ENCODE measurements at places on chromosomes 3 and 15.

GRCh38 chr3:53843195-53844177 is 2.7 kb downstream of the CHDH start:
- no peak for DNase-seq

DNA sequence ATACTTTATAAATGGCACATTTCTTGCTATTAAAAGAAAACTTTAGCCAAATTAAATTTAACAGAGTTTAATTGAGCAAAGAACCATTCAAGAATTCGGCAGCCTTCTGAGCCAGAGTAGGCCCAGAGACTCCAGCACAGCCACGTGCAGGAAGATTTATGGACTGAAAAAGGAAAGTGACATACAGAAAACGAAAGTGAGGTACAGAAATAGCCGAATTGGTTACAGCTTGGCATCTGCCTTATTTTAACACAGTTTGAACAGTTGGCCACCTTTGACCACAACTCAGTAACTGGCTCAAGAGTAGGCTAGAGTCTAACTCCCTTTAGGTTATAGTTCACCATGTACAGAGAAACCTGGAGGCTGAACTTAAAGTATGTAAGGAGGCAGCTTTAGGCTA is 17.6 kb downstream of the CFAP44 start:
- DNase-seq, result no peak

- no peak for DNase-seq
Observed at GRCh38 chr3:66983101-66983500, 15.0 kb upstream of the KBTBD8 start.

- DNase-seq, result no peak
Observed at GRCh38 chr15:51186181-51186705, 91.5 kb upstream of the TNFAIP8L3 start.

GRCh38 chr3:14689247-14689980 is 14.5 kb downstream of the C3orf20 start:
- DNase-seq, result no peak

DNA sequence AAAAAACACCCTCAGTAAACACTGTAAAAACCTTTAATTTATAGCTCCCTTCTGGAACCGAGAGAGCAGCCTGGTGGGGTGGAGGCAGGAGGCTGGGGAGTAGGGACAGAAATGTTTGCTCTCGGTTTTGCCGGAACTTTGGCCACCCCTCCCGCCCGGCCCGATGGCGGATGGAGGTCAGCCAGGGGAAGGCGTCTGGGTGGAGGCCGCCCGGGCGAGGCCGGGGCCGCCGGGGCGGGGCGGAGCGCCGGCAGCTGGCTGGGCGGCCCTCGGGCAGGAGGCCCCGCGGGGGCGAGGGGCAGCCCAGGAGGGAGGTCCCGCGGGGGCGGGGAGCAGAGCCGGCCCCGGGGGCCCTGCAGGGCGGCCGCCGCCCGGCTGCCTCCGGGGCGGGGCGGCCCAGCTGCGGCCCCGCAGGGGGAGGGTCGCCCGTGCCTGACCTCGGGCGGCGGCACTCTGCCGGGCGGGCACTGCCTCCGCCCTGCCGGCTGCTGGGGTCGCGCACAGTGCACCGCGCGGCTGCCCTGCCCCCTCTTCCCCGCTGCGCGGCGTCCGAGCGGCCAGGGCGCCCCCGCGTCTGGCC is 829 bp upstream of the SKIL start:
- no peak for DNase-seq

GRCh38 chr3:186207515-186207914 is 98.6 kb upstream of the ETV5 start:
- DNase-seq, result no peak

GRCh38 chr3:99602183-99602582 is 36.2 kb upstream of the COL8A1 start:
- DNase-seq, result no peak

DNA sequence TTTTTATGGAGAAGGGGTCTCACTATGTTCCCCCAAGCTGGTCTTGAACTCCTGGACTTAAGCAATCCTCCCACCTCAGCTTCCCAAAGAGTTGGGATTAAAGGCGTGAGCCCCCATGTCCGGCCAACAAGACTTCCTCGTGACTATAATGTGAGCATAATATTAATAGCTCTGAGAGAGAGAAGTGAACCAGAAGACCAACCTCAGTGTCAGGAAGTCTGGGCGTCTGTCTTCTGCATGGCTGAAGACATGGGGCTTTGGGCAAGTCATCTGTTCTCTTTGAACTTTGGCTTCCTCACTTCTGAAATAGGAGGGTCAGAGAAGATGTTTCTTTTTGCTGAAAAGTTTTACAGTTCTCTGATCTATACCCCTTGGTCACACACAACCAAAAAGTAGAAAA is 92.1 kb downstream of the SLC49A4 start:
- no peak for DNase-seq

DNA sequence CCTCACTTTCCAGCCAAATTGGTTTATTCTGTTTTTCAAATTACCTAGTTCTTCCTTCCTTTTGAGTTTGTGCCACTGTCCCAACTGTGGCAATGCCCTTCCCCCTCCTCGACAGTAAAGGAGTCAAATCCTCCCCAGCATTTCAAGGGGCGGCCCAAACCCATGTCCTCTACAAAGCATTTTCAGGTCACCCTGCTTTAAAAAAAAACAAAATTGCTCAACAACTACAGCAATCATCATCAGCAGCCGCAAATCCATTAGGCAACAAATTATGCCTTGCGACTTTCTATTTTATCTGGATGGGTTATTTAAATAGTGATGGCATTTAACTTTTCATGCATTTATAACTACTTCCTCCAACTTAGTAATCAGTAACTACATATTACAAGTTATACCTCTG is 32.7 kb downstream of the PLD1 start:
- DNase-seq, result no peak

GRCh38 chr3:128276146-128276435 is 122.8 kb downstream of the EEFSEC start:
- no peak for DNase-seq

- no peak for DNase-seq
Observed at GRCh38 chr3:21256932-21257331, 494.1 kb downstream of the ZNF385D start.

DNA sequence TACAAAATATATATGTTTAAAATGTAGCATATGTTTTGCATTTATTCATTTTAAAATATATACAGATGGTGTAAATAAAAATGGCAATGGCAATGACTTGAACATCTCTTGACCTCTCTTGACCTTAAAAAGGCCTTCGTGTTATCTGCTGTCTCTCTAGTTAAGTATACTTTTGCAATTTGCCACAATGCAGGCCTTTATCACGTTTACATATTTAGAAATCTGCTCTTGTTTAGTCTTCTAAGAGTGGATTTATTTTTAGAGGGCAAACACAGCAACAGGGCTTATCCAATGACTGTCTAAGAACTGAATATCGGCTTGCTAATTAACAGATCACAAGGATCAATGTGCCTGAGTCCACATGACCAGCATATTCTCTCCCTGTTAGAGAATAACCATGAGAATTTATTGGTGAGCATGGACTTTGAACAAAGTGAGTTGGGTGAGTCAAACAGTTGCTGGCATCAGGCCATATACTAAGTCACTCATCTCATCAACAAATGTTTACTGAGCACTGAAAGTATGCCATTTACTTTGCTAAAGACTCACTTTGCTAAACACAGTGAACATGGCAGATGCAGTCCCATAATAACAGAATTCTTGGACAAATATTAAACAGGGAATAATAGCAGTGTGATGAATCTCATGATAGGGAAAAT is 48.2 kb downstream of the MDFIC2 start:
- DNase-seq, result no peak

GRCh38 chr15:41562244-41562643 is 3.2 kb downstream of the TYRO3 start:
- DNase-seq, result no peak

GRCh38 chr3:17965331-17965730 is 222.9 kb upstream of the TBC1D5 start:
- no peak for DNase-seq

DNA sequence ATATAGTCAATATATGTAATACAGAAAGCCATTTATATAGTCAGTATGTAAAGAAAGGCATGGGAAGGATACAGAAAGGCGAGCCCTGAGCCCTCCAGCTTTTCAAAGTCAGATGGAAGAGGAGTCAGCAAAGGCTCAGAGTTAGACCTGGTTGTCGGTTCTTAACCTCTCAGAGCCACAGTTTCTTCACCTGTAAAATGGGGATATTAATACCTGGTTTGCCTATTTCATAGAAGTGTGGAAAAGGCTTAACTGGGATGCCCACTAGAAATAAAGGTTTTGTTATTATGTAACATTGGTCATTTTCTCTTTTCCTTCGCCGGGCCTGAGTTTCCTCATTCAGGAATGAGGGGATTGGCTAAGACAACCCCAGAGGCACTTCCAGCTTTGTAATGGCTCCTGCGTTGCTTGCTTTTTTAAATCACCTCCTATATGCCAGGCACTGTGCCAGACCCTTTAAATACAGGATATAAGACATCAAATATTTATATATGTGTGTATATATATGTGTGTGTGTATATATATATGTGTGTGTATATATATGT is 2.4 kb downstream of the CRELD1 start:
- no peak for DNase-seq

- DNase-seq, result no peak
Observed at GRCh38 chr3:104596551-104596950, 770.2 kb upstream of the ALCAM start.

GRCh38 chr15:90930861-90931574 is 1.3 kb downstream of the HDDC3 start:
- DNase-seq, result no peak

DNA sequence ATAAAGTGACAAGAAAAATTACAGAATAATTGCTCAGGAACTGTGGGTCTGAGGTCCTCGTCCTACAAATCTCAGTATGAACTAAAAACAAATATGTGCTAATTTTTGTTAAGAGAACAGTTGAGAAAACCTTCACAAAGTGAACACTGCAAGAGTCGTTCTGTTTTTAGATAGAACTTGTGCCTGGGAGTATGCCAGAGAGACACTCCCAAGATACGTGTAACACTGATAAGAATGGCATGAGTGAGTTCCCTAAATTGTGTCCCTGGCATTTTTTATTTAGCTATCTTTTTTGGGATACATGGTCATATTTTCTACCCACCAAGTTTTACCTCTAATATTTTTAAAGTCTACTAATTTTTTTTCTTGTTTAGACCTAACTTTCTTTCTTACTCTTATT is 860.0 kb upstream of the NR2F2 start:
- no peak for DNase-seq

DNA sequence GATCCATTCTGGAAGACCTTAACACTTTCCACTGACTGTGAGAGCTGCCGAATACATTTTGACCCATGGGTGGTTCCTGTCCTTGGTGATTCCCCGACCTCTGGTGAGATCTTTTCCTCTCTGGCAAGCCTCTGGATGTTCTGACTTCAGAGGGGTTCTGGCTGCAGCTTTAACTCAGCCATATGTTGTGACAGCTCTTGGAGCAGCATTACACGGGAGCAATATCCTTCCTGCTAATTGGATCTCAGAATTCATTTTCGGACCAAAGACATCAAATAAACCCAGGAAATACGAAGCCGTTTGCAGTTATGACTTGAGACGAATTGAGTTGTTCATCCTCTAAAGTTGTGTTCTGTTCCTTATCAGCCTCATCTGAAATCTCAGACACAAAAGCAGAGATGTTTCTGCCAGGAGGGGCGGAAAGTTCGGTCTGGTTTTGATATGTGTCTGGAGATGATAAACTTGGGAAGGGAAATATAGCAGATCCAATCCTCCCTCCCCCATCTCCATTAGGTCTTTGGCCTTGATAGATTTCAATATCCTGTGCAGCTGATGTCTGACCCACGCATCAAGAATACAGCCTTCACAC is 10.0 kb downstream of the TMEM158 start:
- no peak for DNase-seq

DNA sequence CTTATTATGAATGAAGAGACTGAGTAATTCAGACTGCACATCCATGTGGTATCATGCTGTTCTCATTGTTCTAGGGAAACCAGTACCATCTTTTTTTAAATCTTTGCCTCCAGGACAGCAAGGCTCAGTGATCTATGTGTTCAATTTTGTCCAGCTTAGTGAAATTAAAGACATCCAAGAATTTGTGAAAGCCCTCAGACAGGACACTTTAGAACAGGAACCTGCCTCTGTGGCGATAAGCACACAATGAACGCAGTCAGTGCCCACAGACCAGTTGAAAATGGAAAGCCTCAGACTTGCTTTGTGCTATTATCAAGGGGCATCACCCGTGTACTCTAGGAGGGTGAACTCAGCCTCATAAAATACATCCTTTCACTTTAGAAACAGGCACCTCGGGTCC is 20.1 kb downstream of the EID1 start:
- no peak for DNase-seq

- DNase-seq, result peak; percentile 79
Observed at GRCh38 chr15:89442671-89443307, 53.6 kb downstream of the RHCG start.

DNA sequence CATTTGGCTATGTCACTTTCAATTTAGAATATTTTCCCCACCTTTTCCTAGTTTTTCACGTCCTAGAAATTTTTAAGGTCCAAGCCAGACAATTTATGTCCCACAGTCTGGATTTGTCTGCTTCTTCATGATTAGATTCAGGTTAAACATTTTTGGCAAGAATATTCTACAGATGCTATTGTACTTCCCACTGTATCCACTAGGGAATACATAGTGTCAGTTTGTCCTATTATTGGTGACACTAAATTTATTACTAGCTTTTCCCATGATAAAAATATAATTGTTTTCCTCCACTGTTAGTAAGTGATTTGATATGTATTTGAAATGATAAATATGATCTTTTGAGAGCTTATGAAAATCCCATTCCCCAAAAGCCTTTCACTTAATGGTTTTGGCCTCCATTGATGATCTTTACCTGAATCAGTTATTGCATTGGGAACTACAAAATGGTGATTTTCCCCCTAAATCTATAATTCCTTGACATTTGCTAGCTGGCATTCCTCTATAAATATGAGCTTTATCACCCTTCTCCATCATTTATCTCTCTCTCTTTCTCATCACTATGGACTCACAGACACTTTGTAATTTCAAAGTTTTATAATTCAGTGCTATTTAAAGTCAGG is 8.3 kb downstream of the ARL14 start:
- DNase-seq, result no peak

DNA sequence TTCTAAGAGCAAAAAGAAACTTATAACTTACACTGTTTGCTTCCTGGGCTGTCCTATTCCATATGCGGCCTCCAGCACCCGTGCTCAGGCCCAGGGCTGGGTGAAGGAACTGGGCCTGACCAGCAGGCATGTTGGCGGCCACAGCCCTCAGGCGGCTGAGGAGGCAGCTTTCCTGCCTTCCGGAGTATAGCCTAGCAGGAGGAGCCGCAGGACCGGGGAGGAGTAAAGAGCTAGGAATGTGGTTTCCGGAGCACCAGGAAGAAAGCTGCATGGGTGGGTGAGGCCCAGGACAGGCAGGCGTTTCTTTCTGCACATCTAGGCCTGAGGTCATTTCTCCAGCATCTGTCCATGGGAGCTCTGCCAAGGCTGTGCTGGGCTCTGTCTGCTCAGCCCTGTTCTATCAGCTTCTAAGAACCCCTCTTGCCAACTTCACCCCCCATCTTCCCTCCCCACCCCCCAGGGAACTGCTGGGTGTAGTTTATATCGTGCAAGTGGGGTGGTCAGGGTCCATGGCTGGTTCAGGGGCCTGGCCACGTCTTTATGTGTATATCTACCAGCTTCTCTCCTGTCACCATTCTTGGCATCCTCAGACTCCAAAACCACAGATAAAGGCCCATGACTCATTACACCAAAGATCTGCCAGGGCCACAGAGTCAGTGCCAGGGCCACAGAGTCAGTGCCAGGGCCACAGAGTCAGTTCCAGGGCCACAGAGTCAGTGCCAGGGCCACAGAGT is 7.8 kb upstream of the KIF7 start:
- no peak for DNase-seq

- DNase-seq, result no peak
Observed at GRCh38 chr15:34810443-34811129, 15.2 kb upstream of the ACTC1 start.
